Gastrocnemius medialis (tissue), 4 donors: ENCODE measurements at places on chromosomes 1 and 21. TPM values are rescaled to one million over a fixed set of nuclear protein-coding genes. Genes with fewer than 3 reads are reported as not detected.

DNA sequence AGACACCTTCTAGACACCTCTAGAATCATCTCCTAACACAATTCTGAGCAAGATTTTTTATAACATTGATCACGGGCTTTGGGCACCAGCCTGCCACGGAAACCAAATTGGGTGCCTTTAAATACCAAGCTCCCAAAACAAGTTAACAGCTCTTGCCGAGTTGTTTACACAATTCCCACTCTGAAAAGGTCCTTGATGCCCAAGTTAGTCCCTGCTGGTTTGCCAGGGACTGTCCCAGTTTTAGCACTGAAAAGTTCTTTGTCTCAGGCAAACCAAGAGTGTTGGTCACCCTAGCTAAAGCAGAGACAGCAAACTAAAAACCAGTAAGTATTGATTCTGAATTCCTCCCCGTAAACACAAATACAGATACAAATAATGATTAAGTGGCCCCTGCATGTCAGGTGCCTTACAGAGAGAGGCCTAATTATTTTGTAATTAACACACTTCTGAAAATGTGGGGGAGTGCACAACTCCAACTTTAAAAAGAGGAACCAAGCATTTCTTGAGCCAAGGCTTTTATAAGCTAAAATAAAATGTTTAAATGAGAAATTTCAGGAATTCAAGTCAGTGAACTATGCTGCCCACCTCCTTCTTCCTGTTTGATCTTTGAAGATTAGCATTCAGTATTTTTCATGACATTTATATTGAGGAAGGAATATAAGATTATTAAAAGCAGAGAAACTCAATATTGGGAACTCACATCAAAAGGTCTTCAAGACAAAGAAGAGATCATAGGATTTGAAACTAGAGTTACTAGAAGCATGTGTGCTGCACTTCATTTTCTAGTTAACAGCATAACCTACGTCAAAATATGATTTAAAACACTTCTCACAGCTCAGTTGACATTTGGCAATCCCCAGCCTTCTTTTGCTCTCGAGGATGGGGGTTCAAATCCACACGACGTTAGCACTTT, 9.0 kb upstream of the UBE2U start:
- H3K27ac ChIP-seq = no peak overlapping the region
- H3K27me3 ChIP-seq = no peaks in the 10 kb centered on the region
- H3K4me1 ChIP-seq = no peaks in the 10 kb centered on the region
- no peak overlapping the region for H3K4me3 ChIP-seq

GRCh38 chr1:58528518-58528917, 18.0 kb downstream of the OMA1 start:
- no peaks in the 10 kb centered on the region for H3K27me3 ChIP-seq
- no peaks in the 10 kb centered on the region for H3K4me1 ChIP-seq
- no peak overlapping the region for H3K4me3 ChIP-seq
- H3K36me3 ChIP-seq = no peaks in the 10 kb centered on the region

CYP4A22 gene
- 0.20 TPM for total RNA-seq

DNA sequence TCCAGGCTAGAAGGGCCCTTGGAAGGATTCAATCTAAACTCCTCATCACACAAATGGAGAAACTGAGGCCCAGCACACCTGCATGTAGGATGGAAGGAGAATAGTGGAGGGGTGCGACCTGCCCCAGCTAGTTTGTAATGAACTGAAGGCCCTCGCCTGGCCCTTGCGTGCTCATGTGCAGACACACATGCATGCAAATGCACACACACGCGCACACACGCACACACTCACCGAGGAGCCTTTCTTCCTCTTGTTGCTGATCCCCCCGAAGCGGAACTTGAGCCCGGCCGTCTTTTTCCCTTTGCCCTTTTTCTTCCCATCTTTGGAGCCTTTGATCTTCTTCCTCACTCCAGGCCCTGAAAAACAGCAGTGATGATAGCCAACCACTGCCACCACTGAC, 27.9 kb downstream of the CHD5 start:
- H3K27ac ChIP-seq = no peak overlapping the region
